ENCODE measurements at places on chromosomes 2 and 18.

- DNase-seq: no peak
Observed at GRCh38 chr2:30412047-30412683, 34.9 kb upstream of the LCLAT1 start.

DNA sequence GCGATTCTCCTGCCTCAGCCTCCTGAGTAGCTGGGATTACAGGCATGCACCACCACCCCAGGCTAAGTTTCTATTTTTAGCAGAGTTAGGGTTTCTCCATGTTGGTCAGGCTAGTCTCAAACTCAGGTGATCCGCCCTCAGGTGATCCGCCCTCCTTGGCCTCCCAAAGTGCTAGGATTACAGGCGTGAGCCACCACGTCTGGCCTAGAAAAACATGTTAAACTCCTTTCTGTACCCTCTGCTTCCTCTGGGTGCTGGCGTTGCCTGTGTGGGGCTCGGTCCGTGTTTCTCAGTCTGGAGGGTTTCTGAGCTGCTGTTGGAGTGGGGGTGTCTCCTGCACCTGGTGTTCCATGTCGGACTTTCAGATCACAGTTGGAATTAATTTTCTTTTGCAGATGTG is 17.9 kb downstream of the LDLRAD4 start:
- DNase-seq: no peak

- no peak for DNase-seq
Observed at GRCh38 chr2:112977559-112978056, at the start of gene IL36G. Gene IL36G (plus strand): TSS chr2:112978006. CDS start chr2:112978639, 633 bp downstream.

DNA sequence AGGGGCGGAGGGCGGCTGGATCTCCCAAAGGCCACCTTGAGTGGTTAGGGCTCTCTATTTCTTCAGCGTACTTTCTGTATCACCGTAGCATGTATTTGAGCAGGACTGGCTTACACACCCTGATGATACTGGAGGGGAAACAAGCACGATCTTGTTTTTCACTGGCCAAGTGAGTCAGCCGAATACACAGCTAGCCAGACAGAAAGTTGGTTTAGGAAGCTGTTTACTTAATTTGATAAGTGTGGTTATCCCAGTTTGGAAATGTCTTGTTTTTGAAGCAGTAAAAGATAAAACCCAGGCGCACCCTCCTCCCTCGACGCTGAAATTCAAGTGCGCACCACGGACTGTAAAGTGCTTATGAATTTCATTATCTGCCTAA is 582 bp downstream of the RIOK3 start:
- DNase-seq: peak; percentile 33

- no peak for DNase-seq
Observed at GRCh38 chr2:127134235-127134634, 27.3 kb upstream of the BIN1 start.

- no peak for DNase-seq
Observed at GRCh38 chr2:24824966-24825882, 32.0 kb downstream of the CENPO start.

GRCh38 chr2:160941290-160941846 is 218.9 kb upstream of the TANK start:
- DNase-seq: no peak

DNA sequence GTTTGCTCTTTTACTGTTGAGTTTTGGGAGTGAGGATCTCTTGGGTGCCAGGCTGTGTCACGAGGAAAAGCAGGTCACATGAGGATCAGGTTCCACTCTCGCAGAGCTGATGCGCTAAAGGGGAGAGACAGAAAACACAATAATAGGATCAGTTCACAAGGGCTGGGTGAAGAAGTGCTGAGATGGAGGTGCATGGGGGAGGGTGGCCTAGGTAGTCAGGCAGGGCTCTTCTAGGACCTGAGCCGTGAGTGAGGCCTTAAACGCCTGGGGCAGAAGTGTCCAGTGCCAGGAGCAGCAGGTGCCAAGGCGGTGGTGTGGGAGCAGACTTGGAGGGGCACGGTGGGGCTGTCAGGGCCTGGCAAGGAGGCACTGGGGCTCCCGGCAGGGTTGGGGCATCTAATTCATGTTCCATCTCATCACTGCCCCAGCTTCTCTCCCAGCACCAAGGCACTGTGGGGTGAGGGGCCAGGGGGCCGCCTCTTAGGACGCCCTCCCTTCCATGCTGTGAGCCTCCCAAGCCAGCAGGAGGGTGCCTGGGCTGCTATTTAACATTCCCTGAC is 9.3 kb downstream of the KCNIP3 start:
- DNase-seq: no peak

GRCh38 chr18:7568426-7568825 is 1.3 kb downstream of the PTPRM start:
- no peak for DNase-seq

GRCh38 chr18:23580677-23581367 is 5.5 kb downstream of the NPC1 start:
- DNase-seq: peak; percentile 28

GRCh38 chr18:26783170-26783569 is 82.3 kb downstream of the AQP4 start:
- DNase-seq: no peak

DNA sequence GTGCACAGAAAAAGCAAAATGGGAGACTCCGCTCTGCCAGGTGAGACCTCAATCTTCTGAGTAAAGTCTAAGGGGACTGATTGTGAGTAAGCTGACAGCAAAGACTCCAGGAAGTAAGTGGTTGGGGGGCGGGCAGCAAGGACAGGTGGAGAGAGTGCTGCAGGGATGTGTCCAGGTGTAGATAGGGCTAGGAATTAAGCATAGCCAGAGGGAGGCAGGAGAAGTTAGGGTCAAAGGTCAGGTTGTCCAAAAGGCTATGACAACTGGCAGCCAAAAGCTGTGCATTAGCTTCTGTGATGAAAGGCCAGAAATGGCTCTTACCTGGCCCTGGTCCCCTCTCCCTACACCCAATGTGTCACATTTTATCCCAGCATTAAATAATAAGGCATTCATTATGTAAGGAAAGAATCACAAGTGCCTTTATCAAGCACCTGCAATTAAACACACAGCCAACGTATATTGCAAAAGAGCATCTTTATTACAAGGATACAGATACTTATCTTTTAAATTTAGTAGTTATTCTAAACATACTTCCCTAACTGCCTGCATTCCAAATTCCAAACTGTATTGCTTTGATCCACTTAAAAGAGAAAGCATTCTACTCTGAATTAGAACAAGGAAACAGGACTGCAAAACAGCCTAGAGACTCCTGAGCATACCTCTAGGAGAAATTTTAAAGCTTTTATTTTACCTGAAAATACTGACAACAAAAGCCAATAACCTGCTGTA is 247.9 kb downstream of the IRS1 start:
- no peak for DNase-seq

GRCh38 chr18:28125051-28125450 is 51.9 kb downstream of the CDH2 start:
- DNase-seq: no peak

GRCh38 chr18:37551846-37552245 is 13.8 kb downstream of the CELF4 start:
- no peak for DNase-seq

DNA sequence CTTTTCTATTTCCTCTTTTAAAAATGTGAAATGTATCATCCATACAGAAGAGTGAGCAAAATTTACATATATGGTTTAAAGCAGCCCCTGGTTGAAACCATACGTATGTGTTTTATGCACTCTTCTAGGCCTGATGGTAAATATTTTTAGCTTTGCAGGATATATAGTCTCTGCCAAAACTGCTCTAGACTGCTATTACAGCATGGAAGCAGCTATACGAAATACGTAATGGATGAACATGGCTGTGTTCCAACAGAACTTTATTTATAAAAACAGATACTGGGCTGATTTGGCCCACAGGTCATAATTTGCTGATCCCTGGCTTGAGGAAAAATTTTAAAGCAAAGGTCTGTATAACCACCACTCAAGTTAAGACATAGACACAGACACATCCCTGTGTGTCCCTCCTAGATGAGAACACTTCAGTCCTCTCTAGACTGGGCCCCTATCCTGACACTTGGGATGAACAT is 42.5 kb upstream of the ATP8B1 start:
- no peak for DNase-seq

DNA sequence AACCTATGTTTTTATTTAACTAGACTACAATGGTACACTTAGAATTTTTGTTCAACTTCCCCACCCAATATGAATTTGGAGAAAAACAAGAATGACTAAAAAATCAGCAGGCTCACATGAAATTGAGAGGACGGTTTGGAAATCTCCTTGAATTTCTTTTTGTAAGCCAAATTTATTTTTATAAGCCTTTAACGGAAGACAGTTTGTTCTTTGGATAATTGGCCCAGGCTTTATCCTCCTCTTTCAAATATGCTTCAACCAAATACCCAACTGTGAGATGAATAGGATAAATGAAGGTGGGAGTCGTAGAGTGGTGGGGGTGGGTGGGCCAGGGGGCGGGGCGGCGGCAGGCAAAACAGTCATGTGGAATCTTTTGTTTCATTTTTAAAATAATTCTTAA is 60.6 kb downstream of the FMNL2 start:
- DNase-seq: no peak

GRCh38 chr2:6352906-6353515 is 512.7 kb downstream of the CMPK2 start:
- no peak for DNase-seq

DNA sequence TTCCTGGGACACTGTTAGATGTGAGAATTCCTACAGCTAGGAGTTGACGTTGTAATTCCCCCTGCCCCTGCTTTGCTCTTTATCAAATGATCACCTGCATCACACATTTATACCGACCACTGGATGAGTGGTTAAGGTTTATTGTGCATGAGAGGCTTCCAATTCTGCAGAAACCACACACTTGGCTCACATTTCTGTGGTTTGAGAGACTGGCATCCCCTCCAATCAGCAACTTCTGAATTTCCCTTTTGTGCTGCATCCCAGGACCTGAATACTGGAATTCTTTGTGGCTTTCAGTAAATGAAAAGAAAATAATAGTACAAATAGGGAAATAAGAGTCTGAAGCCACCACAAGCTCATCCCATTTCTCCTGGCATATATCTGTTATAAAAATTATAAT is 628.7 kb upstream of the PIK3C3 start:
- DNase-seq: peak; percentile 67

DNA sequence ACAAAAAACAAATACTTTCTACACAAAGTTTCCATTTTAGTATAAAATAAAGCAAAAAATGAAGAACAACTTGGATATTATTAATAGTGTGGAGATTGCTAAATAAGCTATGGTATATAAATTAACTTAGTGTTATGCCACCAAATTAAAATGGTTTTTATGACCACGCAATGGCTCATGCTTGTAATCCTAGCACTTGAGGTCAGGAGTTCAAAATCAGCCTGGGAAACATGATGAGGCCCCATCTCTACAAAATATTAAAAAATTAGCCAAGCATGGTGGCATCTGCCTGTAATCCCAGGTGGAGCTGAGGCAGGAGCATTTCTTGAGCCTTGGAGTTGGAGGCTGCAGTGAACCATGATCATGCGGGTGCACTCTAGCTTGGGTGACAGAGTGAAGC is 108.8 kb downstream of the SH3RF3 start:
- DNase-seq: no peak

- DNase-seq: no peak
Observed at GRCh38 chr2:207673431-207673830, 38.0 kb upstream of the CCNYL1 start.

DNA sequence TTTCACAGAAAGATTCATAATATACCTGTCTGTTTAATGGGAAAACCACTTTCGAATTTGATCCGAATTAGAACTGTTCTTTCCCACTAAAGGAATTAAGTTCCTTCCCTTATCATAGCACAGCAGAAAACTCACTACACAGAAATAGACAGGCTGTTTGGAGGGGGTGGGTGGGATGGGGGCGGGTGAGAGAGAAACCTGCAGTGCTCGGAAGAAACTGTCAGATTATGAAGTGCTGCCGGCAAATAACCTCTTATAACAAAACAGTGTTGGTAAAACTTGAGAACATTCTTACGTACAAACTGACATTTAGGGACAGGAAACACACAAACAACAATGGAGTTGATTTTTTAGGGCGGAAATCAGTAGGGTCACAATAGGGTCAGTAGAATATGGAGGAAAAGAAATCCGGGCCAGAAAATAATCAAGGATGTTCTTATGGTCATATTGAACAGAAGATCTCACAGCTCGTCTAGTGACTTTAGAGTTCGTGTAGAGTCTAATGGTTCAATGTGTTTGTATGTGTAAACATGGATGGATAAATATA is 756.0 kb upstream of the LRATD1 start:
- DNase-seq: no peak

DNA sequence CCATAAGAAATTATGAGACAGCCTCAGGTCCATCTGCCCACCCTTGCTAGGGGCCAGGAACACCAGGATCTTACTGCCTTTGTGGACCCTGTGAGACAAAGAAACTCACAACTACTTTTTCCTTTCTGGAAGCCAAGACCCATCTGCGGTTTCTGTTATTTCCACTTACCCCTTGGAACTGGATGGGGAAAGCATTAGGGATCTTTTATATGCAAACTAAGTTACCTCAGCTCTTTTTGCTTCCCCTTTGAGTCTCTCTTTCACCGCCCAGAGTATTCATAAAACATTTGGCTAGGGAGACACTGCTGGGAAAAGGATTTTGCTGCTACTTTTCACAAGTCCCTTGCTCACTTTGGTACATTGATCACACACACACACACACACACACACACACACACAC is 95.7 kb downstream of the ZNF385B start:
- no peak for DNase-seq

DNA sequence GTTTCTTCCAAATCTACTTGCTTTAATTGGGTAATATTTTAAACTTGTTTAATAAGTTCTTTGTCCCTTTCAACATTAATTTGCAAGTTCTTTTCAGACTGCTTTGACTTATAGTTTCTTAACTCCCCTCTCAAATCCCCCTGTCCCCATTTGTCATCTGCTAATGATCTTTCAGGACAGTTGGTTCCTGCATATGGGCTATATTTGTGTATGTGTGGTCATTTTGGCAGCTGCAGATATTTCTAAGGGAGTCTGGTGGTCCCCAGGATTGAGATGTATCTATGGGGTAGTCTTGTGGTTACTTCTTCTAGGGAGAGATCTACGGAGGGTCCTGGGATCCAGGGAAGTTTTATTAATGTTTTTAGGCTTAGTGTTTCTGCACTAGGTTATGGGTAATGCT is 120.6 kb upstream of the SP3 start:
- DNase-seq: no peak

DNA sequence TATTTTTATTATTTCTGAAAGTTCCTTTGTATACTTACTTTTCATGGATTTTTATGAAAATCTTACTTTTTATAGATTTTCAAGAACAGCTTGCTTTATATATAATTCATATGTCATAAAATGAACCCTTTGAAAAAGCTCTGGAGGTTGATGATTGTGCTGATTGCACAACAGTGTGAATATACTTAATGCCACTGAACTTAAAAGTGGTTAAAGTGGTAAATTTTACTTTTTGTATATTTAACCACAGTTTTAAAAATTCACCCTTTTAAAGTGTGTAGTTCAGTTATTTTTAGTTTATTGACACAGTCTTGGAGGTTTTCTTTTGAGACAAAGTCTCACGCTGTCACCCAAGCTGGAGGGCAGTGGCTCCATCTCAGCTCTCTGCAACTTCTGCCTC is 8.4 kb downstream of the SANBR start:
- DNase-seq: no peak

GRCh38 chr2:168119515-168120141 is 127.8 kb downstream of the STK39 start:
- peak; percentile 23 for DNase-seq

- no peak for DNase-seq
Observed at GRCh38 chr18:77359561-77360314, 110.1 kb downstream of the GALR1 start.

GRCh38 chr18:56873441-56874140 is 222.4 kb downstream of the WDR7 start:
- no peak for DNase-seq
